ENCODE measurements at places on chromosomes 7 and 10. TPM values are rescaled to one million over a fixed set of nuclear protein-coding genes. Genes with fewer than 3 reads are reported as not detected.

- H3K4me1 ChIP-seq, result peaks cover 16% of the 10 kb centered on the region
- H3K36me3 ChIP-seq, result no peaks in the 10 kb centered on the region
- DNase-seq, result no peak
Observed at GRCh38 chr7:46257761-46258448, 336.8 kb upstream of the IGFBP3 start.

Gene TMEM196
- not detected for total RNA-seq

DNA sequence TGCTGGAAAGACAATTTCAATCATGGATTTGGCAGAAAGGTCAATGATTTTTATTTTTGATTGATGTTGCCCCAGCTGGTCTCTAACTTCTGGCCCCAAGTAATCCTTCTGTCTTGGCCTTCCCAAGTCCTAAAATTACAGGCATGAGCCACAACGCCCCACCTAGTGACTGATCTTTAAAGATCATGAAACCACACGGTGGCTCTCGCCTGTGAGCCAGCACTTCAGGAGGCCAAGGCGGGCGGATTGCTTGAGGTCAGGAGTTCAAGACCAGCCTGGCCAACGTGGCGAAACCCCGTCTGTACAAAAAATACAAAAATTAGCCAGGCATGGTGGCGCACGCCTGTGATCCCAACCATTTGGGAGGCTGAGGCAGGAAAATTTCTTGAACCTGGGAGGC lies 12.6 kb upstream of the C10orf95 start:
- no peaks in the 10 kb centered on the region for H3K27me3 ChIP-seq
- H3K4me1 ChIP-seq, result peaks cover 25% of the 10 kb centered on the region
- H3K4me3 ChIP-seq, result no peak overlapping the region
- no peaks in the 10 kb centered on the region for H3K36me3 ChIP-seq

Gene GSTO2
- total RNA-seq, result 1.1 TPM
